ENCODE measurements at places on chromosomes 7 and 10. TPM values are rescaled to one million over a fixed set of nuclear protein-coding genes. Genes with fewer than 3 reads are reported as not detected.

Gene SLC16A12
- total RNA-seq: not detected

Gene NCAPG2
- 7.5 TPM for total RNA-seq

Gene CARD11
- total RNA-seq: 53.6 TPM

Gene EBF3
- total RNA-seq: 4.1 TPM

Gene PIP
- total RNA-seq: not detected

Gene ADCYAP1R1
- 0.35 TPM for total RNA-seq

Gene AP4M1
- total RNA-seq: 119 TPM

Gene GLI3
- 2.9 TPM for total RNA-seq

Gene MRLN
- not detected for total RNA-seq

Gene NUTM2A
- 1.8 TPM for total RNA-seq

Gene CYP2C9
- total RNA-seq: 362 TPM

Gene SLC4A2
- 143 TPM for total RNA-seq
